Esophagus squamous epithelium (tissue), 5 donors: ENCODE measurements at places on chromosomes 12 and 14. TPM values are rescaled to one million over a fixed set of nuclear protein-coding genes. Genes with fewer than 3 reads are reported as not detected.

GCN1 gene
- 66.2 TPM for total RNA-seq

MMP14 gene
- total RNA-seq = 103 TPM

GRCh38 chr12:95959107-95959506 is 16.0 kb downstream of the AMDHD1 start:
- DNase-seq = no peak
- no peaks in the 10 kb centered on the region for H3K27me3 ChIP-seq
- H3K27ac ChIP-seq = no peak overlapping the region
- H3K36me3 ChIP-seq = no peaks in the 10 kb centered on the region

GRCh38 chr12:75120311-75120711 is 89.3 kb downstream of the KCNC2 start:
- no peaks in the 10 kb centered on the region for H3K36me3 ChIP-seq
- no peak overlapping the region for H3K4me3 ChIP-seq
- no peak overlapping the region for H3K27ac ChIP-seq

MYH6 gene
- total RNA-seq = not detected

GRCh38 chr12:66898700-66899469 is 220.0 kb upstream of the GRIP1 start:
- H3K4me3 ChIP-seq = no peak overlapping the region
- no peaks in the 10 kb centered on the region for H3K36me3 ChIP-seq

DNA sequence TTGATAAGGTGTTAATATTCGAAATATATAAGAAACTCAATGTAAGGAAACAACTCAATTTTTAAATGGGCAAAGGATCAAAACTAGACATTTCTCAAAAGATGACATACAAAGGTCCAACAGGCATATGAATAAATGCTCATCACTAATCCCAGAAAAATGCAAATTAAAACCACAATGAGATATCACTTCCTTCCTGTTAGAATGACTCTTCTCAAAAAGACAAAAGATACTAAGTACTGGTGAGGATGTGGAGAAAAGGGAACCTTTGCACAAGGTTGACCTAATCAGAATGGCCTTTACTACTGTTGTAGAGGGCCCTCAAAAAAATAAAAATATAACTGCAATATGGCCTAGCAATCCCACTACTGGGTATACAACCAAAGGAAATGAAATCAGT is 383.4 kb downstream of the KCNH5 start:
- no peaks in the 10 kb centered on the region for H3K27me3 ChIP-seq
- H3K4me1 ChIP-seq = no peaks in the 10 kb centered on the region
- H3K4me3 ChIP-seq = no peak overlapping the region
- DNase-seq = no peak
- H3K36me3 ChIP-seq = no peaks in the 10 kb centered on the region

- DNase-seq = no peak
- H3K36me3 ChIP-seq = no peaks in the 10 kb centered on the region
- no peaks in the 10 kb centered on the region for H3K4me1 ChIP-seq
- no peak overlapping the region for H3K27ac ChIP-seq
Observed at GRCh38 chr12:91577586-91578539, 395.2 kb upstream of the DCN start.

DNA sequence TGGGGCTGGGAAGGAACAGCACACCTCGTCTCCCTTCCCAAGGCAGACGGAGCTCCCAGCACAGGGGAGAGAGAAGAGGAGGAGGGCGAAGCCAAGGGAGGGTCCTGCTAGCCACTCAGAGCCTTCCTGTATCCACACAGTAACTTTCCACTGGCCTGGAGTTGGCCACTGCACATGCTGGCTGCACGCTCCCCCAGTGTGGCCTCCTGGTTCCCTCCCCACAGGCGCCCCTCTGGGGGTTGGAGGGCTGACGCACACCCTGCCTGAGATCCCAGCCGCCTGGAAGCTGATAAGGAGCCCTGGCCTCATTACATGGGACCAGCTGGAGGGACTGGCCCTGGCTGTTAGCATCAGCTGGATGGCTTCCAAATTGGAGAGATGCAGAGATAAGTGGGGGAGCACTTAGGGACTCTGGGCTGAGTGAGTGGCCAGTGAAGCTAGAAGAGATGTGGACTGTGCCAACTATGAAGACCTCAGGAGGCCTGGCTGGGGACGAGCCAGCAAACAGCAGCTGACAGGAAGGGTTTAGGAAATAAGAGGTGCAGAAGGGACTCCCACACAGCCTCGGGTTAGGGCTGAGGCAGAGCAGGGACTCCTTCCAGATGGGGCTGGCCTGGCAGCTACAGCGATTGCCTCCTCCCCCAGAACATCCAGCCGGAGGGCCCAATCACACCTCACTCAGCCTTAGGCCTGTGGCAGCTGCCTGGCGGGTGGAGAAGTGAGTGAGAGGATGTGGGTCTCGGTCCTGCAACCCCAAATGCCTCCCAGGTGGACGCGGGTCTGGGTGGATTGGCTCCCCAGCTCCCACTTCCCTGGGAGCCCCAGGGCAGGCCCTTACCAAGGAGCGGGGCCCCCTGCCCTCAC is 26.3 kb upstream of the BCDIN3D start:
- peak overlapping the region; percentile 66 for H3K27ac ChIP-seq
- H3K27me3 ChIP-seq = no peaks in the 10 kb centered on the region
- no peak for DNase-seq
- H3K4me3 ChIP-seq = no peak overlapping the region

GRCh38 chr12:106767954-106768822 is 6.3 kb upstream of the RIC8B start:
- no peak overlapping the region for H3K27ac ChIP-seq
- no peaks in the 10 kb centered on the region for H3K36me3 ChIP-seq
- DNase-seq = no peak
- no peaks in the 10 kb centered on the region for H3K27me3 ChIP-seq
- no peak overlapping the region for H3K4me3 ChIP-seq
- peaks cover under 1% of the 10 kb centered on the region for H3K4me1 ChIP-seq

GARIN6 gene
- not detected for total RNA-seq

DNA sequence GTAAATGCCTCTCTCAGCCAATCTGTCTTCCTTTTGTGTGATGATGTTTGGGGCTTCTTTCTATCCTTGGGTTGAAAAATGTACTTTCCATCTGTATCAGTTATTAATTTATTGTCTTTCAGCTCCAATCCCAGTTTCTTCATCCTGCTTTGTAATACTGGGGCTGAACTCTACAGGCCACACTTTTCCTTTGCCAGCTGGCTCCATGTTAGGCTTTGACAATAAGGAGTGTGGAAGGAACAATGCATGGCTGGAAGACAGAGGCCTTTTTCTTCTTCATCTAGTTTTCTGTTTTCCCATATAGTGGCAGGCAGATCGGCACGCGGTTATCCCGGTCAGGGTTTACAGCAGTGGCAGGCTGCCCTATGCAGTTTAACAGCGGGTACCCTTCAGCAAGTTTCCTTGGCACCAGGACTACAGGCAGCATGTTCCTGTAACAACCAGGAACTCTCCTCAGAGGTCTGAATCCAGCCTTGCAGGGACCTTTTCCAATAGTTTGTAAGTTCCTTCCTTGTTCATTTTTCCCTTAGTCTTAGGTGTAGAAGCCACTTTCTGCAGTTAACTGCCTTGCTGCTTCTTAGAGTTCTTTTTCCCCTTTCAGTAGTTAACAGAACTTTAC is 38.5 kb upstream of the CRACR2A start:
- H3K27me3 ChIP-seq = no peaks in the 10 kb centered on the region
- H3K27ac ChIP-seq = no peak overlapping the region
- no peak overlapping the region for H3K4me3 ChIP-seq
- DNase-seq = no peak
- no peaks in the 10 kb centered on the region for H3K4me1 ChIP-seq

GRCh38 chr12:10501030-10501429 is 4.7 kb upstream of the EIF2S3B start:
- H3K36me3 ChIP-seq = no peaks in the 10 kb centered on the region
- no peak for DNase-seq
- no peaks in the 10 kb centered on the region for H3K4me1 ChIP-seq

GRCh38 chr14:75980856-75981255 is 939 bp downstream of the TGFB3 start:
- peak overlapping the region; percentile 91 for H3K27ac ChIP-seq
- H3K36me3 ChIP-seq = no peaks in the 10 kb centered on the region
- H3K4me3 ChIP-seq = peak overlapping the region; percentile 63
- H3K27me3 ChIP-seq = no peaks in the 10 kb centered on the region
- DNase-seq = no peak
- peaks cover 24% of the 10 kb centered on the region for H3K4me1 ChIP-seq

RNF212B gene
- not detected for total RNA-seq

DNA sequence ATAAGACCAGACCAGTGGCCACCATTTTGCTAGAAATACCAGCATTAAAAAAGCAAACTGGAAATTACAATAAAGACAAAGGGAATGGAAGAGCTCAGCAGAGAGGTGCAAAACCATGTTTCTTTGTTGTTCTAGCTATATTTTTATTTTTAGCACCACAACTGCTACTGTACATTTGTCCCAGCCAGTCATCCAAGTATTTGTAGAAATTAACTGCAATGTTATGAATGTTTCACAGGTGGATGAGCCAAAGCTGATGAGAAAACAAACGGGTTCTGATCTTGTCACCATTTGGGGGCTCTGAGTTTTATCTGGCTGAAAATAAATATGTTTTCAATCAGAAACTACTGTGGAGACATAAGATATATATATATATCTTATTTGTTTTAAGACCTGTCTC is 24.9 kb upstream of the GCH1 start:
- H3K4me3 ChIP-seq = no peak overlapping the region
- DNase-seq = no peak
- H3K4me1 ChIP-seq = no peaks in the 10 kb centered on the region
- H3K27me3 ChIP-seq = no peaks in the 10 kb centered on the region
- no peaks in the 10 kb centered on the region for H3K36me3 ChIP-seq

TAS2R42 gene
- total RNA-seq = not detected

BDKRB1 gene
- 4.2 TPM for total RNA-seq

TAS2R30 gene
- total RNA-seq = 0.50 TPM

FGD4 gene
- 49.8 TPM for total RNA-seq

- no peak overlapping the region for H3K4me3 ChIP-seq
- H3K4me1 ChIP-seq = peaks cover 73% of the 10 kb centered on the region
- no peak overlapping the region for H3K27ac ChIP-seq
- no peaks in the 10 kb centered on the region for H3K27me3 ChIP-seq
Observed at GRCh38 chr14:75168586-75169335, 7.7 kb downstream of the TMED10 start.

- no peak overlapping the region for H3K4me3 ChIP-seq
- H3K27me3 ChIP-seq = peaks cover 9% of the 10 kb centered on the region
- no peak for DNase-seq
- no peaks in the 10 kb centered on the region for H3K36me3 ChIP-seq
- H3K4me1 ChIP-seq = peaks cover 14% of the 10 kb centered on the region
Observed at GRCh38 chr12:100718187-100718586, 76.4 kb upstream of the ANO4 start.

DNA sequence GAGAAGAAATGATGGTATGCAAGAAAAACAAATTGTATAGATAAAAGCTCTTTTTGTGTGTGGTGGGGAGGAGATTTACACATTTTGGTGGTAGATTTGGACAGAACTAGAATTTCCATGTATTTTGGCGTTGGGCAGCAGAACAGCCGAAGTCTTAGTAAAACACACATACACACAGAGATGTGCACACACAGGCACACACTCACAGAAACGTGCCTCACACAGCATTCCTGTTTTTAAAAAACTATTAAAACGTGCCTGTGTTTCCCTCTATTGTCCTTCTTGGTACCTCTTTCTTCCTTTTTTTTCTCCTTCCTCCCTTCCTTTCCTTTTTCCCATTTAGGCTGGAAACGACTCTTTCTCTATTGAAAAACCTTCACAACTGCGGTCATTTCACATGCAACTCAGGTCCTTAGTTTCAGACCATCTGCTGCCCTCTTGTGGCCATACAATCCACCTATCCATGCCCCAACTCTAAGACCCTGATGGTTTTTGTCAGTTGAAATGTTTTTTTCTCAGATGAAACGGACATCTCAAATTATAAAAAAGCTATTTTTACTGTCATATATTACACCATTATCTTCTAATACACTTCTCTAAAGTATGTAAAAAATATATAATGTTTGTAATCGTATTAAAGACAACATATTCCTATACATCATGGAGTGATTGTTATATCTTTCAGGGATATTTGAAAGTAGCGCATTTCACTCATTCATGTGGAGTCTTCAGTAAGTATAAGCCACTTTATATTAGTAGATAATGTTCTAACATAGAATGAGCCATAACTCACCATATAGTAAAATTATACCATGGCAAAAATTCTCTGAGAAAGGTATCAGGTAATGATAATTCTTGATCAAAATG is 386.7 kb upstream of the NOVA1 start:
- no peaks in the 10 kb centered on the region for H3K36me3 ChIP-seq
- no peaks in the 10 kb centered on the region for H3K4me1 ChIP-seq
- H3K27me3 ChIP-seq = no peaks in the 10 kb centered on the region
- no peak overlapping the region for H3K4me3 ChIP-seq
- DNase-seq = no peak
- no peak overlapping the region for H3K27ac ChIP-seq

DNA sequence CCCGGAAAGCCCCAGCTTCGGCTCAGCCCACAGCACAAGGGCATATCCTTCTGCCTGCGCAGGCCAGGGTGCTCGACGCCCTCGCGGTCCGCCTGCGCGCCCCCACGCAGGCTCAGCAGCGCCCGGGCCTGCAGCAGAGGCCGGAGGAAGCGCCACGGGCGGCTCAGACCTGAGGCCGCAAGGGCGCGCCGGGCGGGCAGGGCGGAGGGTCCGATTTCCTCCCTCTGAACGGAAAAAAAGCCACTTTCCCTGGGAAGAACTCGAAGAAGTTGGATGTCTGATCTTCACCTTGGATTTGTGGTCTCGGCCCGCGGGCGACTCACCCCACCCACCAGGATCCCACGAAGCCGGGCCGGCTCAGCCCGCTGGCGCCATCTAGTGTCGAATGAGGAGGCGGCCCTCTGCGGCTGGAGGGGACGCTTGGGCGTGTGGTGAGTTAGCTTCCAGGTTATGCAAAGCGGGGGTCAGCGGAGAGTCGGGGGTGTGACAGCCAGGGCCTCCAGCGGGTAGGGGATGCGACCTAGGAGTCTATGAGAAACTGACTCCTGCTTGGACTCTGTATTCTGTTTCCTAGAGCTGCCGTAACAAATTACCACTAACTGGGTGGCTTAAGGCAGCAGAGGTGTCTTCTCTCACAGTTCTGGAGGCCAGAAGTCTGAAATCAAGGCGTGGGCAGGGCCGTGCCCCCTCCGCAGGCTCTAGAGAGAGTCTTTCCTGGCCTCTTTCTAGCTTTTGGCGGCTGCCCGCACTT is 40.0 kb upstream of the SRSF5 start:
- DNase-seq = peak; percentile 27
- H3K27ac ChIP-seq = peak overlapping the region; percentile 59
- peaks cover 29% of the 10 kb centered on the region for H3K4me1 ChIP-seq
- H3K4me3 ChIP-seq = peak overlapping the region; percentile 52

- H3K4me1 ChIP-seq = no peaks in the 10 kb centered on the region
- H3K36me3 ChIP-seq = no peaks in the 10 kb centered on the region
- no peak overlapping the region for H3K4me3 ChIP-seq
- H3K27me3 ChIP-seq = no peaks in the 10 kb centered on the region
- no peak overlapping the region for H3K27ac ChIP-seq
Observed at GRCh38 chr12:7219599-7220243, 30.2 kb downstream of the PEX5 start.
